Skeletal muscle cell (primary cell): ENCODE measurements at places on chromosomes 5 and 9.

- no peak for DNase-seq
Measured at GRCh38 chr5:174159327-174160114, 114.0 kb downstream of the NSG2 start.

GRCh38 chr5:36177715-36178523 lies 26.0 kb downstream of the SKP2 start:
- peak; percentile 20 for DNase-seq

GRCh38 chr5:153081385-153081784 lies 409.1 kb upstream of the GRIA1 start:
- peak; percentile 20 for DNase-seq

- no peak for DNase-seq
Measured at GRCh38 chr9:109780453-109781033, 545 bp downstream of the PALM2AKAP2 start.

DNA sequence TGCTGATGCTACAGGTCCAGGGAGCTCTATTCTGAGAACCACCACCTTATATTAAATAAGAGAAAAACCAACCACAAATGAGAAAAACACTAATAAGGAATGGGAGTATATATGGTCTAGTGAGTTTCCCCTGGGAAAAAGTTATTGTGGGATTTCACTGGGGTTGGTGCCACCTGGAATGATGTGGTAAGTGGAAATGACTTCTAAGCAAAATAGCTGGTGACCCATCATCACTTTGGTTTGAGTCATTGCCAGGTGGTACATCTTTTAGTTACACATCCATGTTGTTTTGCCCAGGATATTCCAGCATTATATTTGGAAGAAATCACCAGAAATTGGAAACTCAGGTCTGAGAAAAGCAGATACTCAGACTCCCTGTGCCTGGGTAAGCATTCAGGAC lies 437.3 kb downstream of the DTWD2 start:
- DNase-seq, result no peak

GRCh38 chr5:73437101-73437776 lies 11.3 kb downstream of the FOXD1 start:
- no peak for DNase-seq

DNA sequence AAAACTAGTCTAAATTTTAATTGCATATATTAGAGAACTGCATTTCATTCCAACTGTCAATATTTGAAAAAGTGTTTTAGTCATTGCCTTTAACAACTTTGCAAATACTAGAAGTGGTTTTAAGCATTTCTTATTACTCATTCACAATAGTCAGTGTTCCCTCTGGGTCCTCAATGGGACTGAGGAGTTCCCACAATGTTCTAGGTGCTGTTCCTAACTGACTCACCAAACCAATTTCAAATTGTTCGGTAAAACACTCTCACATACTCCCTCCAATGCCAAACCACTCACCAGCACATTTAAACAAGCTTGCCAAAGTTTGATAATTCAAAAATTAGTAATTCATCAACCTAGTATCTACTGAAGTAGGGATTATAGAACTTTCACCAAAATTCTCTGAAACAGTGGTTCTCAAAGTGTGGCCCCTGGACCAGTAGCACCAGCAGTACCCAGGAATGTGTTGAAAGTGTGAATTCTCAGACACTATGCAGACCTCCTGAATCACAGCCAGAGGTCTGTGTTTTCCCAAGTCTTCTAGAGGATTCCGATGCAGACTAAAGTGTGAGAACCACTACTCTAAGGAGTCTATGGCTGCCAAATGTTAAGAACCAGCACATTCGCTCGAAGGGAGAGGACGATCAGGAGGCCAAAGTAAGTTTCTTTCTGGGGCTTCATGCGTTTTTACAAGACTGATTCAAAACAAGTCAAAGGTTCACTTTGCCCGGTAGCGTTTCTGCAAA lies 72.8 kb downstream of the APBA1 start:
- peak; percentile 36 for DNase-seq

DNA sequence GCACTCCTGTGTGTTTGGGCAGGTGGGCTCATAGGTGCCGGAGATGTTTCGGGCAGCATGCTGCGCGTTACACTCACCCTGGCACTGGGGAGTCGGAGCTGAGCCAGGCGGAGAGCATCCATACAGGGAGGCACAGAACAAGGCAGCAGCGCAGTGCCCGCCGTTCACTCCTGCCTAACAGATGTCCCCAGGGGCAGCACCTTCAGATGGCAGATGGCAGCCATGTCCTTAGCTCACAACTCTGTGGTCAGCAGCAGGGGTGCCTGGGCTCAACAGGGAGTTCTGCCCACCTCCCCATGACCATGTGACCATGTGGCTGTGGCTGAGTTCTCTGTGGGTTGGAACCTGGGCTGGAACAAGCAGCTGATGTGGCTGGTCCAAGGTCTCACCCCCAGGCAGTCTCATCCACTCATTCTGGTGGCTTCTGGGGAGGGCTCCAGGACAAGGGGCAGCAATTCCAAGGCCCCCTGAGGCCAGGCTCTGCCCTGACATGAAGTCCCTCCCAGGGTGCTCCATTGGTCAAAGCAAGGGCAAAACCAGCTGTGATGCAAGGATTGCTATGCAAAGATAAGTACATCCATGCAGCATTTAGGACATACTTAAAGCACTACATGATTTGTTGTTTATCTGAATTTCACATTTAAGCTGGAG lies 64.2 kb downstream of the MRPL36 start:
- no peak for DNase-seq

DNA sequence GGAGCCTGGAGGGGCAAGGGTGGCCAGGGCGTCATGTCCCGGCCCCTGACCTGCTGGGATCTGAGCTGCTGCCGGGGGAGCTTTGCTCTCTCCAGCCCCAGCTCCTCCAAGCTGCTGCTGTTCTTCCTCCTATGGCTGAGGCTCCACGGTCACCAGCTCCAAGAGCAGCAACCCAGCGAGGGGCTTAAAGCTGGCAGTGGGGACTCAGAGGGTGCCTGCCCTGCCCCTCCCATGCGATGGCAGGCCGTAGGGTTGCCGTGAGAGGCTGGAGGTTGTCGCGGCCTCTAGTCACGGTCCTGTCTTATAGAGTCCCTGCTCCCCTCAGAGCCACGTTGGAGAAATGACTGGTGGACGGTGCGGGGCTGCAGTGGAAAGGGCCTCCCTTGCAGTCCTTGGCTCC lies 19.5 kb downstream of the DBH start:
- no peak for DNase-seq

GRCh38 chr9:129873563-129874190 lies 38.4 kb downstream of the USP20 start:
- DNase-seq, result no peak

- DNase-seq, result no peak
Measured at GRCh38 chr9:91856419-91856818, 93.6 kb downstream of the ROR2 start.

- DNase-seq, result no peak
Measured at GRCh38 chr5:8615142-8615858, 746.4 kb downstream of the MTRR start.

- peak; percentile 30 for DNase-seq
Measured at GRCh38 chr9:123642291-123643278, 286.6 kb downstream of the CRB2 start.

- DNase-seq, result no peak
Measured at GRCh38 chr9:92655366-92655765, 14.6 kb downstream of the IPPK start.

GRCh38 chr5:57174890-57175510 lies 1.1 kb downstream of the GPBP1 start:
- DNase-seq, result no peak

GRCh38 chr5:94690778-94691177 lies 72.3 kb downstream of the SLF1 start:
- DNase-seq, result no peak

DNA sequence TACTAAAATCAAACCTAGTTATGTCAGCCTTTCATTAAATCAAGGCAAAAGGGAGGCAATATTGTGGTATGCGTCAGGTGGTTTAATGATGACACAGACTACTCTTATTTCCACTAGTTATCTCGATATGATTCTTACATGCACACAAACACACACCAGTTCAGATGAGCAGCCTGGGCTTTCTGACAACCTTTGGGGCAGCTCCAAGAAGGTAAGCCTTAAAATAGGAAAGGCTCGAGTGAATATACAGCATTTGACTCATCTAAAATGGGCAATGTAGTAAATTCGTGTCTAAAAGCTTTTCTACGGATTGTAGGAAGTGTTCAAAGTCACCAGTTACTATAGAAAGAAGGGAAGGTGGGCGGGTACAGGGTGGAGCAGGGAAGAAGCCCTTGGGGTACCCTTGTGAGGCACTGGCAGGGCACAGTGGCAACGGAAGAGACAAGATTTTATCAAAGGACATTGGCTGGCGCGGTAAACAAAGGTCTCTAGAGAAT lies 1.9 kb downstream of the ANKH start:
- no peak for DNase-seq

DNA sequence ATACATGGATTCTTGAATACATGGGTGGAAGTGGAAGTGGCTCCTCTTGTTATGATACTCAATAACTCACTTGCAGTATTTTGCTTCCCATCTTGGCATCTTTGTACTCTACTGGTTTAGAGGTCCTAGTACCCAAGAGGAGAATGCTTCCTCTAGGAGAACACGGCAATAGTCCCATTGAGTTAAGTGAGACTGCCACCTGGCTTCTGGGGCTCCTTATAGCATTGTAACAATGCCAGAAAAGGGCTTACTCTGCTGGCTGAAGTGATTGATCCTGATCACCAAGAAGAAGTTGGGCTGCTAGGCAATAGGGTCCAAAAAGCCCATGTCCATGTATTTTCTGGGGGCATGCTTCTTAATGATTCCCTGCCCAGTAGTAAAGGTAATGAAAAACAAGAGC lies 627.6 kb upstream of the SGCD start:
- no peak for DNase-seq

DNA sequence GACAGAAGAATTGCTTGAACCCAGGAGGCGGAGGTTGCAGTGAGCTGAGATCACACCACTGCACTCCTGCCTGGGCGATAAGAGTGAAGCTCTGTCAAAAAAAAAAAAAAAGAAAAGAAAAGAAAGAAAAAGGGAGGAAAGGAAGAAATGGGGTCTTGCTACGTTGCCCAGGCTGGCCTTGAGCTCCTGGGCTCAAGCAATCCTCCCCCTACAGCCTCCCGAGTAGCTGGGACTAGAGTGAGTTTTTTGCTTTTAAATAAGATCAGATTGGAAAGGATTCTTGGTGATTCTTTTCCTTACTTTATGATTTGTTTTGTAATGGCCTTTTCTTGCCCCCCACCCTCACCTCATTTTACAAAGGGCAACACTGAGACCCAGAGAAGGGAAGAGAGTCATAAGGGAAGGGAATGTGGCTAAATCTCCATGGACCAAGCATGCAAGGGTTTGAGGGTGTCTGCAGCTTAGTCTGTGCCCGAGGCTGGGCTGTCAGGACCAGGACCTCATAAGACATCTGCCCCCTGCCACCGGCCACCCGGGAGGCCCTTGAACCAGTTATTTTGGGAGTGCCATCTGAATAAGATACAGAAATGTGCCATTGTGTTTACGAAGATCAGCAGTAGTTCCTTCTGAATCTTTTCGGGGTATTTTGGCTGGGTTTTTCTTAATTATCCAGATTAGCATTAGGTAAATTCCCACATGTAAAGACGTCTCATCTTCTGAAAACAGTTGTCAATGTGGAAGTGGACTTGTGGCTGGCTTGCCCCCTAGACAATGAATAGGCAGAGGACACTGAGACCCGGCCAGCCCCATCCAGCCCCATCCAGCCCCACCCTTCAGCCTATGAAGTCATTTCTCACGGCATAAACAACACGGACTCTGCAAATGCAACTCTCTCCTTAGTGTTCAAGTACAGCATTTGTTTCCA lies 44.5 kb upstream of the GRHPR start:
- no peak for DNase-seq

GRCh38 chr9:83533296-83533695 lies 4.9 kb downstream of the FRMD3 start:
- no peak for DNase-seq

GRCh38 chr9:91845879-91846278 lies 104.1 kb downstream of the ROR2 start:
- DNase-seq, result no peak

GRCh38 chr9:22286661-22287060 lies 160.0 kb upstream of the DMRTA1 start:
- DNase-seq, result no peak

DNA sequence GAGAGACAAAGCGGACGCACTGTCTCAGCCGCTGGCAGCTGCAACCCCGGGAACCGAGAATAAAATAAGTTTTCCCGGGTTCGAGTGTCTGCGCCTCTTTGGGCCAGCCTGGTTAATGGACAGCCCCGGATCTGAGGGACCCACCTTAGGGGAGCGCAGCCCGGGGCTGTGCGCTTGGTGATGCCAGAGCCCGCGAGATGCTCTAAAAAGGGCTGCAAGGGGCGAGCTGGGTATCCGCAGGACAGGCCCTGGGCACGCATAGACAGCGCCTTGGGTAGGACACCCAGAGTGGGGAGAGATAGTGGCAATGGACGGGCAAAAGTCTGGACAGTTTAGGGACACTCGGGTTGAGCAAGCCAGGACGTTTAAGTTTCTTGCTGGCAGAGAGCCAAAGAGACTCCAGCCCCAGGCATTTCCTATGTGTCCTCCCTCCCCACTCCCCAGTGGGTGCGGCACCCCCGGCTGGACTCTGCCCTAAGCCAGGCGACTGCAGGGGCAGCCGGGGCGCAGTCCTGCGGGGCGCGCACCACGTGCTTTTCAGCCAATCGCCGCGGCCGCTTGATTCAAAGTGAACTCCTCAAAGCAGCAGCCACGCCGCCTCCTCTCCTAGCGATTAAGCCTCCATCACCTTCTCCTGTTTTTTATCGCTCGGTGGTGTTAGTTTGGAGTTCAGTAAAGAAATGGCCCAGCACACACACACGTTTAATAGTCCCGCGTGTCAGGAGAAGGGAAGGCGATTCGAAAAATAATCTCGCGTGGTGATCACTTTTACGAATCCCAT lies 616 bp upstream of the ENC1 start:
- no peak for DNase-seq

DNA sequence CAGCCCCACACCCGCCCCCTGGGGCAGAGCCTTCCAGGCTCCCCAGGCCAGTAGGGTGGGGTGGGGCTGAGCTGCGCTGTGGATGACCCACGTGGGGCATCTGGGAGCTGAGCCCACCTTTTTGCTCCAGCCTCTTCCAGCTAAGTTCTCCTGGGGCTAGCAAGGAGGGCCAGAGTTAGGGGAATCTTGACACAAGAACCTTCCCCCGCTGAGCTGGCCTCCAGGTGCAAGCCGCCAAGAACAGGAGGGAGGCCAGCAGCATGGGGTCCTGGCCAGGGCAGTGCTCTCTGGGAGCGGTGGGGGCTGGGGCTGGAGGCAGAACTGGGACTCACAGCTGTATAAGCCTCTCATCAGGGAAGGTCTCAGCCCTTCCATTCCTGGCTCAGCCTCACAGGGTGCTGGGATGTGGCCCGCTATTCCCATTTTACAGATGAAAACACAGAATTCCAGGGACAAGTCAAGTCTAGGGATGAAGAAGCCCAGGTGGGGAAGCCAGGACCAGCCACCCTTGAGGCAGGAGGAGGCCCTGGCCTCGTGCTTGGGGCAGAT lies 21.5 kb downstream of the SARDH start:
- no peak for DNase-seq

DNA sequence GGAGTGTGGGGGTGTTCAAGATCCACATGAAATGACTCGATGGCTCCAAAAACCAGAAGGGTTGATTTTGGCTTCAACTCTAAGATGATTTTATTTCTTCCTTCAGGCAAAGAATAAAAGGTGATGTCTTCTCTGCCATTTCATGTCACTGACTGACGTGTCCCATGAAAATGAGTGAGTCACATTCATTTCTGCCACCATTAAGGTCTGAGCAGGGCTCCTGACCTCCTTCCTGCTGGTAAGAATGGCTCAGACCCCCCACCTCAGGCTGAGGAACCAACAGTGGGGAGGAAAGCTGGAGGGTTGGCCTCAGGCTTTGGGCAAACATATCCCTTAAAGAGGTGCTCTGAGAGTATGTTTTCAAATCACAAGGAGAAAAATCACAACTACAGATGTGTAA lies 53.9 kb upstream of the ZNF354A start:
- no peak for DNase-seq
